AG04449 (cell line): ENCODE measurements at places on chromosomes 16 and 17.

- DNase-seq: no peak
These were observed 19.9 kb downstream of the DHX38 start for GRCh38 chr16:72113616-72113945.

DNA sequence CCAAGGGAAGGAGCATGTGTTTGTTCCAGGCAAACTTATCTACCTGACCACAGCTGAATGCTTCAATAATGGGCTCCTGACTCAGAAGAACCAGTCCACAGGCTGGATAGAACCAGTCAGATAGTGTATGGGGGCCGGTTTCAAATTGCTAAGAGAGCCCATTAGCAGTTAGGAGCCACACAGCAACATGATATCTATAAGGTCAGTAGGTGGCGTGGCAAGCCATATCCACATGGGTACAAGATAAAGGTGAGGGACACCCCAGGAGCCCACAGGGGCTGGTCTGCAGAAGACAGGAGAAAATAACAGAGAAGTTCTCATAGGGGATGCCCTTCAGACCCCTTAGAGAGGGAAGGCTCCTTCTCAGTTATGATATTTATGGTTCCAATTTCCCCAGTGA is 31.6 kb upstream of the CDRT15 start:
- no peak for DNase-seq

GRCh38 chr17:41026715-41027471 is at the start of gene KRTAP1-5:
TSS of gene KRTAP1-5 (minus strand) at chr17:41027208. CDS start at chr17:41027155, 53 bp downstream.
- DNase-seq: peak; percentile 77

DNA sequence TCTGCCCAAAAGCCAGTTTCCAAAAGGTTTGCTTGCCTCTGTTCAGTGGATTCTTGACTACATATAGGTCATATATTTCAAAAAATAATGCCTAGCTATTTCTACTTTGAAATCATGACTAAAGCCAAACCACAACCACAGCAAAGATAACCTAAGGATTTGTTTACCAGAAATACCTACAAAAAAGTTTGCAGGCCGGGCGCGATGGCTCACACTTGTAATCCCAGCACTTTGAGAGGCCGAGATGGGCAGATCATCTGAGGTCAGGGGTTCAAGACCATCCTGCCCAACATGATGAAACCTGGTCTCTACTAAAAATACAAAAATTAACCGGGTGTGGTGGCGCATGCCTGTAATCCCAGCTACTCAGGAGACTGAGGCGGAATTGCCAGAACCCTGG is 15.2 kb downstream of the CARHSP1 start:
- DNase-seq: no peak

DNA sequence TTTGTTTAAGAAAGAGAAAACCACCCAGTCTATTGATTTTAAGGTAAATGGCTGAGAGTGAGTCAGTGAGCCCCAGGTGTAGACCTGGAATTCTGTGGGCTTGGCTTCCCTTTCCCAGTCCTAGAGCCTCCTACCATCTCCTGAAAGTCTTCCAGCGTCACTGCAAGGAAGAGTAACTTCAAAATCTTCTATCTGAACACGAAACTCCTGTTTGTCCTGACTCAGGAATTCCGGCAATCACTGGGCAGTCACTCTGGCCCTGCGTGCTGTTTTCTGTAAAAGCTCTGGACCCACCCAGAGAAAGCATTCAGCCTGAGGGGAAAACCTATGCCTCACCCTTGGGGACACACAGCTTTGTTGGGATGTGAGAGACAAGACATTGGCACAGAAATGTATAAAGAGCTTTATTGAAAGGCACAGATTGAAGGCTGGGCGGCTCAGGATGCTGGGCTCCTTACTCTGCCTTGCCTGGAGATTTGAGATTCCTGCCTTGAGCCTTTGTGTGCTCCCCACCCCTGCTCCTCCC is 15.9 kb downstream of the MINK1 start:
- DNase-seq: no peak

GRCh38 chr17:4116516-4116915 is 26.3 kb downstream of the ZZEF1 start:
- no peak for DNase-seq

DNA sequence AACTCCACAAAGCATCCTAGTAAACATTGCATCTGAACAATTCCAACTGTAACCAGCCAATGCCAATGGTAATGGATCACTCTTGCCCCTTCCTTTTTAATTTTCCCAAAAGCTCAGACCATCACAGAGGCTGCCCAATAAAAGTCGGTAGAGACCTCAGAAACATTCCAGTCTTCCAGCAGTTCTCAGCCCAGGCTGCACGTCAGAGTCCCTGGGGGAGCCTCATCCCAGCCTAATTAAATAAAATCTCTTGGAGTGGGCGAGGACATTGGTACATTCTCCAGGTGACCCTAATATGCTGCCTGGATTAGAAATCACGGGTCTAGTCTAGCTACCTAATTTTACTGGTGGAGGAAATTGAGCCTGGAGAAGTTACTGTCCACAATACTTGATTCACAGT is 117.1 kb upstream of the MYOCD start:
- DNase-seq: no peak

DNA sequence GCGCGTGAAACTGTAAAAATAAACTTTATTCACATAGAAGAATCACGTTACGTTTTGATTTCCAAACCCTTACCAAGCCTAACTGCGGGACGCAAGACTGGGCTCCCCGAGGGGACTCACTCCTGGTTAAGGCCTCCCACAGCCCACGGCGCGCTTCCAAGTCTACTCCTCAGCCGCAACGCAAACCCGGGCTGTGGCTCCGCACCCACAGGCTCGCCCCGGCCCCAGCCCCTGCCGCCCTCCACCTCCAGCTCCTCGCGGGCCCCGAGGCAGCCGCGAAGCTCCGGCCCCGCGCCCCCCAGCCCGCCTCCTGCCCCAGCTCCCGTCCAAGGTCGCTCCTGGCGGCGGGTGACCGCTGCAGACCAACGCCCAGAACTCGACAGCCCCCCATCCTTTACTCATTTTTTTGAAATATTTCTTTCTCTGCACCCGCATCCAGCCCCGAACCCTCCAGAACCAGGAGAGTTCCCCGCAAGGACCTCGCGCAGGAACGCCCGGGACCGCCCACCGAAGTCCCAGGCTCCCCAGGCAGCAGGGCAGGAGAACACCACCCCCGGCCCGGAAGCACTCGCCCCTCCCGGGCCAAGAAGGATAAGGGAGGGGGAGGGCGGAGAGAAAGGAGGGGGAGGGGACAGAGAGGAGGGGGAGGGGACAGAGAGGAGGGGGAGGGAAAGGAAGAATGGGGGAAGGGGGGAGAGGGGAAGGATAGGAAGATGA is 912 bp downstream of the USP22 start:
- no peak for DNase-seq

GRCh38 chr17:39834017-39834416 is 30.1 kb downstream of the IKZF3 start:
- DNase-seq: no peak

GRCh38 chr17:19614900-19615299 is 33.7 kb upstream of the ALDH3A2 start:
- no peak for DNase-seq

- no peak for DNase-seq
These were observed 7.6 kb downstream of the CLEC10A start for GRCh38 chr17:7072406-7072805.

- DNase-seq: no peak
These were observed 49.8 kb upstream of the ARHGAP44 start for GRCh38 chr17:12739500-12739899.

DNA sequence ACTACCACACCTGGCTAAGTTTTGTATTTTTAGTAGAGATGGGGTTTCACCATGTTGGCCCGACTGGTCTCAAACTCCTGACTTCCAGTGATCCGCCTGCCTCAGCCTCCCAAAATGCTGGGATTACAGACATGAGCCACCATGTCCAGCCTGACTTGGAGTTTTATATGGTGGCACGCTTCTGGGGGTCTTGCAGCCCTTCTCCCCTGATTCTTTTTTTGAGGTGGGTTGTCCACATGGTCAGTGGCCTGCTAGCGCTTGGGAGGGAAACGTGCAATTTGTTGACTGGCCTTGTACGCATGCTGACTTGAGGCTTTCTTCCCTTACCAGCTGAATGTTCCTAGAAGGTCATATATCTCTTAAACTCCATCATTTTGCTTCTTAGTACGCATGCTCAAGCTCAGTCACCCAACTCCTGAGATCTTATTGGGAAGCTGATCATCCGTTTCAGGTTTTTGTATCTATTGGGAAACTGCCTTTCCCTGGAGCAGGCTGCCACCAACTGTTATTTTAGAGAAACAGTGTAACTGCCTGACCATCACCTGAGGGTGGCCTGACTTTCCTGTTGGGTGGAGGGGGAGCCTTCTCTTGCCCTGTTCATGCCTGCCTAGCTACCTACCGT is 13.7 kb upstream of the LDHD start:
- no peak for DNase-seq

DNA sequence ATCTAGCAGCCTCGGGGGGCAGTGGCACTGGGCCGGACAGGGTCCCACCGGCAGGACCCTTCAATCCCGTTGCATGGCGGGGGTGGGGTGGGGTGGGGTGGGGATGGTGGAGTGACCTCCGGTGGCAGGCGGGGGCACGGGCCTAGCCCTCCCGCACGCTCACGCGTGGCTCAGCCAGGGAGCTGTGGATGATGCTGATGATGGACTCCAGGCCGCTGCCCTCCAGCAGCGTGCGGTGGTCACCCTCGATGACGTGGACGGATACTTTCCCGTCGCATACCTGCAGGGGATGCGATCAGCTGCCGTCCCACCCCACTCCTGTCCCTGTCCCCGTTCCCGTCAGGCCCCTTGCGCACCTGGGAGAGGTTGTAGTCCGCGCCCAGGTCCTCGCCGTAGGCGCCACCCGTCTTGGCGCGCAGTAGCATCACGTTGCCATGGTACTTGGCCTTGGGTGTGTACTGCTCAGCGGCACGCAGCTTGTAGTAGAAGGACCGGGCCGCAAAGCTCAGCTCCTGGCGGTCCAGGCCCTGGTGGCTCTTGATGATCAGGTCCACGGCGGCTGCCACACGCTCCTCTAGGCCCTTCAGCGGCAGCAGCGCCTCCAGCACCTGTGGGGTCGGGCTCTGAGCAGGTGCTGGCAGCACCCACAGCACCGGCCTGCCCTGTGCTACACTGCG is 13.5 kb upstream of the DUS1L start:
- no peak for DNase-seq
